Activated CD4-positive, alpha-beta T cell treated with anti-CD3 and anti-CD28 coated beads for 24 hours (primary cell): ENCODE measurements at places on chromosomes 11 and 22.

DNA sequence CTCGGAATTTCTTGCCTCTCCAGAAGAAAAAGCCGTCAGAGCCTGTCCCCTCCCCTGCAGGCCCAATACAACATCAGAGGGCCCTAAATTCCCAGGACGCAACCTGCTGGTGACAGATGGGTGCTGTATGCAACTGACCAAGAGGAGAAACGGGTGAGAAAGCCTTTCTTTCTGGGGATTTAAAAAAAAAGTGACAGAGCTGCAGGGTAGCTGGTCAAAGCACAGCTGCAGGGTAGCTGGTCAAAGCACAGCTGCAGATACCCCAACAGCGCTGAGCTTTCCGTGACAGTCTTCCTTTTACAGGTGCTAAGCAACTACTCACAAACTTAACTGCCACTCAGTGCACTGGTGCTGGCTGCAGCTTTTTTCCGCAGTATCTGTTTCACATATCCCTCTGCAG lies 17.8 kb downstream of the AP1B1 start:
- DNase-seq = no peak

GRCh38 chr11:132853886-132854285 lies 678.4 kb downstream of the OPCML start:
- DNase-seq = no peak

- no peak for DNase-seq
Observed at GRCh38 chr22:35629406-35630216, 12.5 kb upstream of the MB start.

GRCh38 chr11:119863236-119863635 lies 134.2 kb upstream of the NECTIN1 start:
- DNase-seq = no peak

GRCh38 chr11:21909145-21909544 lies 283.7 kb upstream of the ANO5 start:
- DNase-seq = no peak

DNA sequence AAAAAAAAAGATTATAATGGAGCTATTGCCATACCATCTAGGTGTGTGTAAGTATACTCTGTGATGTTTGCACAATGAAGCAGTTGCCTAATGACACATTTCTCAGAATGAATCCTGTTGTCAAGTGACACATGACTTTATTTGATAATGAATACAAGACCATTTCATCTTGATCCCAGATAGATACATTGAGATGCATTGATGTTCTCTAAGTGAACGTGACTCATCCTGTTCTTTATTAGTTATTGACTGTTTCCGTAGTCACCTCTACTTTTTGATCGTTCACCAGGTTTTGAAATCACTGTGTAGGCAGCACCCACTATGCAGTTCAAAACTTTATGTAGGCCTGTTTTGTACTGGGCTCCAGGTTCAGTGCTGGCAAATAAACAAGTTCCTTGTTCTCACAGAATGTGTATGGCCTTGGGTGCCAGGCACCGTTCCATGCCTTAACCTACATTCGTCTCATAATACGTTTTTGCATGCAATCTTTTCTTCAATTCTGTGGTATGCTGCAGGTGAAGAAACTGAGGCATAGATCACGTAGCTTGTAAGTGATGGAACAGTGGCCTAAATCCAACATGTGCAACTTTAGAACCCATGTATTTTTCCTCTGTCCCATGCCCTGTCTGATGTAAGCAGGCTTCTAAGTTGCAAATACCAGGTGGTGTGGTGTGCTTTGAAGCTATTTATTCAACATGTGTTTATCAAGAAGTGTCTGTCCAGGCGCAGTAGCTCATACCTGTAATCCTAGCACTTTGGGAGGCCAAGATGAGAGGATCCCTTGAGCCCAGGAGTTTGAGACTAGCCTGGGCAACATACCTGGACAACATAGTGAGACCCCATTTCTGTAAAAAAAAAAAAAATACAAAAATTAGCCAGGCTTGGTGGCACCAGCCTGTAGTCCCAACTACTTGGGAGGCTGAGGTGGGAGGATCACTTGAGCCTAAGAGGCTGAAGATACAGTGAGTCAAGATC lies 10.4 kb downstream of the SREBF2 start:
- DNase-seq = no peak

DNA sequence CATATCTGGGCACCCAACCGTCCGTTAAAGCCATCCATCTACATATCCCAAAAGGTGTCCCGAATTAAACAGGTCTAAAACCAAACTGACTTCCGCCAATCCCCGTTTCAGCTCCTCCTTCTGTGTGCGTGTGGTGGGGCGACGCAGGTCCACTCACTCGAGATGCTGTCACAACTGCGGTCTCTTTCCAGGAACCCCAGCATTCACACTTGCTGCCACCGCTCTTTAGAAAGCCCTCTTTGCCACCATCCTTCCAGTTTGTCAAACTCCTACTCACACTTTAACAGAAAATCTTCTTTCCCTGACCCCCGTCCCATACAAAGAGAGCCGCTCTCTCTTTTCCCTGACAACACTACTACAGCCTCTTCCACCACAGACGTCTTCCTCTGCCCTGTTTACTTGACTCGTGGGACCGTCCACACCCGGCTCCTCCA lies 467 bp downstream of the ESS2 start:
- DNase-seq = no peak

- no peak for DNase-seq
Observed at GRCh38 chr22:47345025-47345424, 582.6 kb downstream of the TBC1D22A start.

GRCh38 chr11:130765951-130766649 lies 150.2 kb downstream of the SNX19 start:
- no peak for DNase-seq

DNA sequence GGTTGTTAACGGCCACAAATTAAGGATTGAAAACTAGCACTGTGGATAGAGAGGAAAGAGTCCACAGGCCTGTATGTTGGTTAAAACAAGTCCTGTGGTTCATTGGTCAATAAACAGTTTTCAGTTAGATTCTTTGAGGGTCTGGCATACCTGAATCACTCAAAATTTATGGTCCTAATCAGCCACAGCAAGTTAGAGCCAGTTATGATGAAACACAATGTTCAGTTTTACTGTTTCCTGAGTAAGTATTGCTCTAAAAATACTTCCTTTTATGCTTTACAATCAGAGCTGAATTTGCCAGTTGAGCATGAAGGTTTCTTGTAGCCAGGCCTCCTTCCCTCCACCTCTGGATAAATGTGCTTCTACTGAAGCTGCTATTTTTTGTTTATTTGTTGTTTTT lies 12.9 kb upstream of the CAT start:
- no peak for DNase-seq

GRCh38 chr22:33000342-33001280 lies 57.6 kb downstream of the SYN3 start:
- DNase-seq = peak; percentile 6

- no peak for DNase-seq
Observed at GRCh38 chr22:46061124-46061500, 84.2 kb upstream of the WNT7B start.

GRCh38 chr11:73416786-73417185 lies 40.6 kb downstream of the RELT start:
- no peak for DNase-seq

- no peak for DNase-seq
Observed at GRCh38 chr22:19643448-19644313, 70.6 kb upstream of the SEPTIN5 start.

- DNase-seq = no peak
Observed at GRCh38 chr11:31651822-31652221, 142.3 kb downstream of the ELP4 start.

GRCh38 chr22:30565341-30565740 lies 9.1 kb downstream of the GAL3ST1 start:
- no peak for DNase-seq

DNA sequence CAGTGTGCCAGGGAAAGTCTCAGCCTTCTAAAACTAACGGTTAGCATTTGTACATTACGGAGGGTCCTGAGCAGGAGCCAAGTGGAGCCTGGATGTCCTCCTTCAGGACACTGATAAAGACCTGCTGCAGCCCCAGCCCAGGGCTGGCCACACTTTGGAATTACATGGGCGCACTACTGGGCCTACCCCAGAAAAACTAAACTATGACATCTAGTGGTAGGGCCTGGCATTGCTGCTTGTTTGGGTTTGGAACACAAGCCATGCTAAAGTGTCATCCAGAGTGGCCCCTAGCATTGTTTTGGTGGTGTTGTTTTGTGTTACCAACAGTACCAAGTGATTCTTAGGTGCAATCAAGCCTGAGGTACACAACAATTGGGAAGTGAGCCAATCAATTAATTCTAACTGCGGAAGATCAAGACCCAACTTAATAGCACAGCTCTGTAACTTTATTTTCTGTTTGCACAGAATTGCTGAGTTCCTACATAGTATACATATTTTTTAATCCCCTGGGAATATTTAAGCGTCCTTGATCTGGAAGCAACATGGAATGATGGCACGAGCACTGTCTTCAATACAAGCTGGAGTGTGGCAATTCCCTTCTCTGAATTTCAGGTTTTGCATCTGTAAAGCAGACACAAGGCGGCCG lies 340.7 kb downstream of the LARGE1 start:
- DNase-seq = peak; percentile 3

GRCh38 chr11:27296497-27296896 lies 66.5 kb downstream of the CCDC34 start:
- DNase-seq = no peak

DNA sequence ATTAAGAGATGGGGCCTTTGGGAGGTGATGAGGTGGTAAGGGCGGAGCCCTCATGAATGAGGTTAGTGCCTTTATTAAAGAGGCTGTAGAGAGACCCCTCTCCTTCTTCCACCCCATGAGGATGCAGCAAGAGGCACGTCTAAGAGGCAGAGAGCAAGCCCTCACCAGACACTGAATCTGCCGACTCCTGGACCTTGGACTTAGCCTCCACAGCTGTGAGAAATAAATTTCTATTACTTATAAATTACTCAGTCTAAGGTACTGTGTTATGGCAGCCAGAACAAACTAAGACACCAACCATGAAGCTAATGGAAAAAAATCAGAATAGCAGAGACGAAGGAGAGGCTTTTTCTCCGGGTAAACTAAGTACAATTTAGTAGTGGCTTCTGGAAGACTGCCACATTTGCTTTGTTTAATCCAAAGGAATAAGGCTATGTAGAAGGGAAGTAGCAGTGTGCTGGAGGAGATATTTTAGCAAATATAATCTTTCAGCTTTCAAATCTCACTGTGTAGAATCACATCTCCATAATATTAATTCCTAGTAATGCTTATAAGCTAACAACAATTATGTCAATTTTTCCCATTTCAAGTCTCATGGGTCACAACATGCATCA lies 12.3 kb upstream of the SIK2 start:
- no peak for DNase-seq

GRCh38 chr11:12232160-12232559 lies 121.8 kb downstream of the MICAL2 start:
- DNase-seq = no peak

- DNase-seq = no peak
Observed at GRCh38 chr11:70079691-70080090, 1.6 kb downstream of the ANO1 start.

GRCh38 chr11:69033431-69033830 lies 15.3 kb upstream of the TPCN2 start:
- no peak for DNase-seq

DNA sequence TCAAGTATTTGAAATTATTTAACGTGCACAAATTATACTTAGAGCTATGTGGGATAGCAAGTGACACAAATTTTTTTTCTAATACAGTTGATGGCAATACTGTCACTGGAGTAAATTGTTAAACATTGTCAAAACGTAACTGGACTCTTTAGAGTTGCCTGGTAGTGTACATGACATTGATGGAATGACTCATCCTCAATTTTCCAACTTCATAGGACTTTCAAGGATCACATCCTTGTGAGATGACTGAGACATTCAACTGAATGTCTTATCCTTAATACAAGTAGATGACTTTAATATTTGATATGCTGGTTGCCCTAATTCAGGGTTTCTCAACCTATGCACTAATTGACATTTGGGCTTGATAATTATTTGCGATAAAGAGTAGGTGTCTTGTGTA lies 310.0 kb downstream of the SWAP70 start:
- DNase-seq = no peak

DNA sequence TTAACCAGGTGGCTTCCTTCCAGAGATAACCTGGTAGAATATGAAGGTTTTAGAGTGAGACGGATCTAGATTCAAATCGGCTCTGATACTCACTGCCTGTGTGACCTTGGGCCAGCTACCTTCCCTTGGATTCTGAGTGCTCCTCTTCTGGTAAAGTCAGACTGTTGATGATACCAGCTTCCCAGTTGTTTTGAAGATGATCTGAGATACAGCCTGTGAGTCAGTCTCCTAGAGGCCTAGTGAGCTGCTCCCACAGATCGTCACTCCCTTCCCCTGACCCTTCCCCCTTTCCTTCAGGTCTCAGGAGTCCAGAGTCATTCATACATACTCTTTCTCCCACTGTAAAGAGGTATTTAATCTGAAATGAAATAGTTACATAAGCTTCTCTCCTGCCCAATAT lies 207.8 kb downstream of the GRIK4 start:
- no peak for DNase-seq

- no peak for DNase-seq
Observed at GRCh38 chr22:34812631-34813030, 253.3 kb upstream of the ISX start.

- DNase-seq = no peak
Observed at GRCh38 chr11:100849901-100850235, 162.8 kb downstream of the ARHGAP42 start.

DNA sequence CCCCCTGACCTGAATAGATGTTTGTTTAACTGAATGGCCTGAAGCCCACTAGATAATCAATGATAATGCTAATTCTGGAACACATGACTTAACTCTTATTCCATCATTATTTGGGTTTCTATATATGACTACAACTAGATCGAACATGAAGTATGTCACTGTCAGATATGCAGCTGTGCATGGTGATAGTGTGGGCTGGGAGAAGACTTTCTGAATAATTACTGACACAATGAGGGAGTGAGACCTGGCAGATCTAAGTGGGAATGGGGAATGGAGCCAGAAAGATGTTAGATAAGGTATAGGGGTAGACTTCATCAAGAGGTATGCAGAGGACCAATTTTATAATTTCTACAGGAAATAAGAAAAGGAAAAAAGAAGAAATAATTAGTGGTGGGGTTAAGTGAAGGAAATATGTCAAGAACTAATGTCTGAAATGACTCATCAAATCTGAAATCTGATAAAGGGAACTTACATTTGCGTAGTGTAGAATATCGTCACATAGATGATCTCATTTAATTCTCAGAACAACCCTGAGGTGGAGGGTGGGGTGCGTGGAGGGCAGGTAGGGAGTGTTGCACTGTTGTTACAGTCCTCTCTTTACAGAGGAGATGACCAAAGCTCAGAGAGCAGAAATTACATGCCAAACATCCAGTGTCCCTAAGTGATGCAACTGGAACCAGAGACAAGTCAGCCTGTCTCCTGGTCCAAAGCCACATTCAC lies 68.2 kb upstream of the EED start:
- no peak for DNase-seq

- DNase-seq = no peak
Observed at GRCh38 chr11:64249038-64249437, 2.3 kb upstream of the PLCB3 start.

GRCh38 chr11:60394666-60395380 lies 1.4 kb upstream of the MS4A14 start:
- DNase-seq = no peak

GRCh38 chr11:19013181-19013857 lies 47.2 kb downstream of the MRGPRX2 start:
- no peak for DNase-seq

- no peak for DNase-seq
Observed at GRCh38 chr11:75204012-75204674, 36.4 kb upstream of the TPBGL start.
